Liver (tissue), 10 donors: ENCODE measurements at places on chromosomes 1 and 21. TPM values are rescaled to one million over a fixed set of nuclear protein-coding genes. Genes with fewer than 3 reads are reported as not detected.

DNA sequence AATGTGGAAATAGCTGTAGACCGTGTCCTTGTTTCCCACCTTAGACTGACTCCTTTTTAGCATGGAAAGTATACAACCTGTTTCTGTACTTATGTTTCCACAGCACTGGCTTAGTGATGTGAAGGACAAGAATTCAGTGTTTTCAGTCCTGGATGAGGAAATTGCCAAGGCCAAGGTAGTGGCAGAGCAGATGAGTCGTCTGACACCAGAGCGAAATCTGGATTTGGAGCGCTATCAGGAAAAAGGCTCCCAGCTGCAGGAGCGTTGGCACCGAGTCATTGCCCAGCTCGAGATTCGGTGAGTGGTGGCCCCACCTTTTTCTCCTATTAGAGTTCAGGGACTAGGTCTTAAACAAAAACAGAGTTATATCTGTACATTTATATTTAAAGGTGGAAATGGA is 112.6 kb downstream of the MACF1 start:
- no peak for DNase-seq

The KIF14 gene
- 0.17 TPM for total RNA-seq

The NEXN gene
- total RNA-seq: 0.51 TPM

DNA sequence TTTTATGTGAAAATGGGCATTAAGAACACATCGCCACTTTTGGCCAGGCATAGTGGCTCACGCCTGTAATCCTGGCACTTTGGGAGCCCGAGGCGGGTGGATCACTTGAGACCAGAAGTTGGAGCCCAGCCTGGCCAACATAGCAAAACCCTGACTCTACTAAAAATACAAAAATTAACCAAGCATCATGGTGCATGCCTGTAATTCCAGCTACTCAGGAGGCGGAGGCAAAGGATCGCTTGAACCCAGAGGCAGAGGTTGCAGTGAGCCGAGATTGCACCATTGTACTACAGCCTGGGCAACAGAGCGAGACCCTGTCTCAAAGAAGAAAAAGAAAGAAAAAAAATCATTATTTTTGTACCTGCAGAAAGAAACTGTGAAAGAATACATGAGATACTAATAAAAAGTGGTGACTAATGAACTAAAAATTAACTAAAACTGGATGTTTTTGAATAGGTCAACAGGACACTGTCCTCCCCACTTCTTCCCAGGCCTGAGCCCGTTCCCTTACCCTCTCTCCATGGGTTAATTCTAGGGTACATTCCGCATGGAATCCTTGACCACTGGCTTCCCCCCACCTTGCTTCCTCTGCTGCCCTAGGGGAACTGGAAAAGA is 8.3 kb upstream of the TINAGL1 start:
- DNase-seq: no peak

The SAMD11 gene
- total RNA-seq: 1.2 TPM

GRCh38 chr1:172895050-172895460 is 155.7 kb downstream of the TNFSF18 start:
- DNase-seq: no peak

The ACTL8 gene
- total RNA-seq: not detected

The ERVH48-1 gene
- 0.19 TPM for total RNA-seq

The HTR1D gene
- 0.05 TPM for total RNA-seq

- no peak for DNase-seq
Measured at GRCh38 chr1:6517435-6517851, 26.0 kb upstream of the PLEKHG5 start.

DNA sequence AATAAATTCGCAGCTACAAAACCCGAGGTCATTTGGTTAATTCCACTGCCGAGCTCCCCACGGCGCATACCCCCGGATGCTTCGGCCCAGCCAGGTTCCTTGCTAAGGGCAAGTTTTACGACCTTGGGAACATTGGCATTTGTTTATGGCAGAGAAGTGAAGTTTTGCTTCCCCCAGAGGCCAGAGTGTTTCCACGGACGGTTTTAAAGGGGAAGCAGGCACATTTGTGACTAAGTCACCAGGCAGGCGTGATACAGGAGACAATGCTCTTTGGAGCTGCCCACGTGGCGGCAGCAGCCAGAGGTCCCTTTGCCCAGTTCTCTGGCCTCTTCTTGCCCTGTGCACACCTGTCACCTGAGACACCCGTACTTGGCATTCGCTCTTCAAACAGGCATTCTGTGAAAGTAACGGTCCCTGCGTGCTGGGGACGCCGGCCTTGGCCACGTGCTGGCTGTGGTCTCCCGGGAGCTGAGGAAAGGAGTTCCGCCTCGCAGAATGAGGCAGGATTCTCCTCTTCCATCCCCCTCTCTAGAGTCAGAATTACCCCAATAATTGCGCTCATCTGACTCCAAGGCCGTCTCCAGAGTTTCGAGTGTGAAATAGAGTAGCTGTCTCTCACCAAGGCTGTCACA is 138.3 kb downstream of the PRDM16 start:
- no peak for DNase-seq

The PHGDH gene
- total RNA-seq: 59.7 TPM

DNA sequence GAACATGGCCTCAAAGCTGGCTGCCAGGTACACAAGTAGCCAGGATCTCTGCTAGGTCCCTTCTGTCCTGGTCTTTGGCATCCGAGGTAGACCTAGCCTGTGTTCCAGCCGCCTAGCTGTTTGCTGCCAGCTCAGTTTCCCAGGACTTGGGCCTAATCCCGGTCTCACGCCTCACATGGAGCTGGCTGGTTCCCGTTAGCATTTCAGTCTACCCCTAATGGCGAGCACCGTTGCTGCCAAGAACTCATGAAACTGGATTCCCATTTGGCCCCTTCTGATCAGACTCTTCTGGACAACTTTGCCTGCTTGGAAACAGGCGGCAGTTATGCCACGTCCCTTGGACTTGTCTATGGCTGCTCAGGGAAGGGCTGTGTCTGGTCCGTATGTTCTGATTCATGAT is 26.2 kb upstream of the HHAT start:
- DNase-seq: no peak
